ENCODE measurements at places on chromosomes 16 and 17. TPM values are rescaled to one million over a fixed set of nuclear protein-coding genes. Genes with fewer than 3 reads are reported as not detected.

Gene RPUSD1
- total RNA-seq = 10.7 TPM

DNA sequence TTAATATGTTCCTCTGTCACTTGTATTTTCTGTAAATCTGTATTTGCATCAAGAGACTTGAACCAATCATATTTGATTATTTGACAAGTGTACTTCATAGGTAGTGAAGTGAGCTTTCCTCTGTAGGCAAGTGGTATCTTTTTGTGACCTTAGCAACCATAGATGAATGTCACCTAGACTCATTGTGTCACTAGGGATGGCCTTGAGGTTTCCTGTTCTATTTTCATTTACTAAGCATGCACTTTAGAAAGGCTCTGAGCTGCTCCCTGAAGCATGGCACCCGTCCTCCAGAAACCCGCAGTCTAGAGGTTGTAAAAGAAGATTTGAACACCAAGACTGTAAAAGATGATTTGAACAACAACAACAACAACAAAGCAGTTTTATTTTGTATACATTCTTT, 151.7 kb downstream of the PRKCB start:
- H3K4me1 ChIP-seq = no peaks in the 10 kb centered on the region
- no peak for DNase-seq
- H3K27ac ChIP-seq = no peak overlapping the region
- H3K27me3 ChIP-seq = no peaks in the 10 kb centered on the region

DNA sequence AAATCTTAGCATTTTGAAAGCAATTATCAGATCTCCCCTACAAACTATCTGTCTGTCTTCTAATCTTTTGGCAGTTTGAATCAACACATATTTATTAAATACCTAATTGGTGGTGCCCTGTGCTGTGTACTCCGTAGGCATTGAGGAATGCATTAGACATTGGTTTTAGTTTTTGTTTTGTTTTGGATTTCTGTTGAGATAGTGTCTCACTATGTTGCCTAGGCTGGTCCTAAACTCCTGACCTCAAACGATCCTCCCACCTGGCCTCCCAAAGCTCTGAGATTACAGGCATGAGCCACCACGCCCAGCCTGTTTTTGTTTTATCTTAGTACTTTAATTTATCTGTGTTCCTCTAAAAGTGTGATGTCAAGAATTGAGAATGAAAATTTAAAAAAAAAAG, 124.8 kb upstream of the RBL2 start:
- H3K27me3 ChIP-seq = no peaks in the 10 kb centered on the region
- no peaks in the 10 kb centered on the region for H3K4me1 ChIP-seq
- H3K27ac ChIP-seq = no peak overlapping the region
- H3K4me3 ChIP-seq = no peak overlapping the region
- DNase-seq = no peak
- H3K36me3 ChIP-seq = peaks cover 21% of the 10 kb centered on the region

DNA sequence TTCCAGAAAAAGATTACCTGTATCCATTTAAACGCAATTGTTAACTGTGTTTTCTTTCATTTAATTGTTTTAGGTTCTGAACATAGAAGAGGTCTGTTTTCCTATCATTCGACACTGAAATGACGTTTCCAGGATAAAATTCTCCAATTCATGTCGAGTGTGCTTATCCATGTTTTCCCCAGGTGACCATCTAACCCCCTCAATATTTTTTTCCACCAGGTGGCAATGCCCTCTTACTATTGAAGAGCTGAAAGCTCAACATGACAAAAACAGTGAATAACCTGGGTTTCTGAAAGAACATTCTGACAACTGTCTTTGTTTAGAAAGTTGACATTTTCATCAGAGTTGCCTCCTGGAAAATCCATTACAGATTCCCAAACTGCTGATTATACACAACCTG, 948.7 kb downstream of the KCNJ2 start:
- no peaks in the 10 kb centered on the region for H3K27me3 ChIP-seq
- H3K27ac ChIP-seq = no peak overlapping the region
- no peak for DNase-seq
- no peak overlapping the region for H3K4me3 ChIP-seq

Gene MGRN1
- 18.4 TPM for total RNA-seq

Gene FBXO39
- not detected for total RNA-seq

Gene TOM1L1
- 23.8 TPM for total RNA-seq

DNA sequence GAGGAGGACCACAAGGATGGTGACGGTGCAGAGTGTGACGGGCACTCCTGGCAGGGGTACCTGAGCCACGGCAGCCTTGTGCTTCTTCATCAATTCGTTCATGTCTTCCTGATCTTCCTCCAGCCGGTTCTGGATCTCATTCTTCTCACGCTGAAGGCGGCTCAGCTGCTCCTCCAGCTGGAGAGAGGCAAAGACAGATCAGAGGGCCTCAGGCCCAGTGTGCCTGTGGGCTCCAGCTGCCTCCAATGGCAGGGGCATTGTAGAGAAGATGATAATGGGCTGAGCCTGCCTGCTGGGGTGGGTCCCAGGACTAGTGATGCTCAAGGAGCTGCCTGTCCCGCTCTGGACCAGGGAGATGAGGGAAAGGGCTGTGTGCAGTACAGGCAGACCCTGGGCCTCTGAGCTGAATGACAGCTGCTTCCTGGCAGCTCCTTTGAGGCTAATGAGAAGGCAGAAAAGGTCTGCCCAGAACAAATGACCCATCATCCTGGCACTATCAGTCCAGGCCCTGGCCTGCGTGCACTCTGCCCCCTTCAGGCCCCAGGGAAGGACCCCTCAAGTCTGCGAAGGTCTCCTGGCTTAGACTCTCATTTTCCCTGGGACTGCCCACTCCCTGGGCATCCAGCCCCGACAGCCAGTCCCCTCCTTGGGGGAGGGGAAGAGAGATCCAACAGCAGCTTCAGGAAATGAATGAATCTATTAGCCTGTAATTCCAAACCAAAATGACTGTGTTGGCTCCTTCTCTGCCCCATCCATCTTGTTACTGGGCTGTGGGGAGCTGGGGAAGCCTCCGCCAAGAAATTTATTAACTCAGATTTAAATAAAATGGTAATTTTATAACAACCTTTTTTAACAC, 48.0 kb downstream of the PIPOX start:
- no peaks in the 10 kb centered on the region for H3K27me3 ChIP-seq
- DNase-seq = no peak
- no peak overlapping the region for H3K27ac ChIP-seq
- no peak overlapping the region for H3K4me3 ChIP-seq
- no peaks in the 10 kb centered on the region for H3K4me1 ChIP-seq
- peaks cover 17% of the 10 kb centered on the region for H3K36me3 ChIP-seq

- H3K27me3 ChIP-seq = no peaks in the 10 kb centered on the region
- peaks cover 35% of the 10 kb centered on the region for H3K4me1 ChIP-seq
- H3K4me3 ChIP-seq = no peak overlapping the region
- H3K36me3 ChIP-seq = peaks cover 16% of the 10 kb centered on the region
- H3K27ac ChIP-seq = no peak overlapping the region
Measured at GRCh38 chr17:19943026-19943425, 34.6 kb downstream of the AKAP10 start.
